ENCODE measurements at places on chromosomes 3 and 15.

DNA sequence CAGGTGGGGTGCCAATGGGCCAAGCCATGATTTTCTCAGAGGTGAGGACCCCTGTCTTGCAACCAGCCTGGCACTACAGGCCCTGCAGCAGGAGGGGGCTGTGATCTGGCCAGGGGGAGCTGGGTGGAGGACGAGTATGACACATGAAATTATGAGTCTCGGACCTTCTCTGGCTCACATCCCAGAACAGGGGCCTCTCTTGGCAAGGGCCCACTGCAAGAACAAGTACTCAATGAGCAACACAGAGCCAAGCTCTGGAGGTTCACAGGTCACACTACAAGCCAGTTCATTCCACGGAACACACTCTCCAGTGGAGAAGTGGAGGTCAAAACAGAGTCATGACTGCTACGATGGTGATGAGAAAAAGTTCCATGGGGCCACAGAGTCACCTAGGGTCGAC, 28.3 kb downstream of the CCDC32 start:
- no peak for DNase-seq

DNA sequence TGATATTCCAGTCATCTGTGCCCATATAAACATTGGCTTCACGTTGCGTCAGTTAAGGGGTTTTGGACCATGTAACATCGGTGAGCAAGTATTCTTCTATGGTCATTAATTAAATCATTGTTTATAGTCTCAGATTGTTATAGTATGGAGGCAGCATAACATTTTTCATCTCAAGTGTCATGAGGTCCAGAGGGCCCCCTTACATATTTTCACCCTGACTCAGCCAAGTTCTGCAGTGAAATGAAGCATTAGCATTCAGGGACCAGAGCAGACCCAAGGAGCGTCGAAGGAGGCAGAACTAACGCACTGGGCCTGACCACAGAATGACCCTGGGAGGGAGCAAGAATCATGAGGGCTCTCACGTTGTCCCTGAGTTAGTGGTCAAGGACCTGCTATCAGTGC, 171.5 kb downstream of the LRTM1 start:
- DNase-seq = no peak

DNA sequence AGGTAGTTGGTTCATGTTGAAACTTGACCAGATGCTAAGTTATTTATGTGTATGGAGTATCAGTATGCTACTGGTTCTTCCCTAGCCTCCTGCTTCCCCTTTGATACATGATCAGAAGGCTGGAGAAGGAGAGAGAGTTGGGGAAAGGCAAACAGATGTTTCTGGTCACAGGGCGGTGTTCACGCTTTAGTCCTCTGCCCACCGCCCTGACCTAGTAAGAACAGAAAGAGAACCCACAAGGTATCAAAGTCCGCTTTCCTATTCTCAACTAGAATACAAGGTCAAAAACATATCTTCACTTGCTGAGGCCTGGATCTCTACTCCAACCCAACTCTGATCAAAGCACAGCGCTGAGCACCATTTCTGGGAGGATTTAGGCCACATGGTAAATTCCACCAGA, 55.5 kb downstream of the NCEH1 start:
- DNase-seq = no peak

DNA sequence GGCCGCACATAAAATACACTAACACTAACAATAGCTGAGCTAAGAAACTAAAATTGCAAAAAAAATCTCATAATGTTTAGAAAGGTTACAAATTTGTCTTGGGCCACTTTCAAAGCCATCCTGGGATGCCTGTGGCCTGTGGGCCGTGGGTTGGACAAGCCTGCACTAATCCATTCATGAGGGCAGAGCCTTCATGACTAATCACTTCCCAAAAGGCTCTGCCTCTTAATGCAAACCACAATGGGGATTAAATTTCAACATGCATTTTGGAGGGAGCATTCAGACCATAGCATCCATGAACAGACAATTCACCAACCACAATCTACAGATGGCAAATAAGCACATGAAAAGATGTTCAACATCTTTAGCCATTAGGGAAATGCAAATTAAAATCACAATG, 128.2 kb downstream of the SUCLG2 start:
- DNase-seq = no peak

DNA sequence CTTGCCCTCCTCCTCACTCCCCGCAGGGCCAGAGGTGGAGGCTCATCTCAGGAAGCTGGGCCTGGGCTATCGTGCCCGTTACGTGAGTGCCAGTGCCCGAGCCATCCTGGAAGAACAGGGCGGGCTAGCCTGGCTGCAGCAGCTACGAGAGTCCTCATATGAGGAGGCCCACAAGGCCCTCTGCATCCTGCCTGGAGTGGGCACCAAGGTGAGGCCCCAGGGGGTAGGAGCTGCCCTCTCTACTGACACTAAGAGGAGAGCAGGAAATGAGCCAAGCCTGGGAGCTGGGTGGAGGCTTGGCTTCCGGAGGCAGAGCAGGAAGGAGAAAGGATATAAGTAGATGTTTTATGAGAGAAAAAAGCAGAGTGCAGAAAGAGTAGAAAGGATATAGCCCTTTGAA, 4.9 kb downstream of the OGG1 start:
- peak; percentile 31 for DNase-seq

Measured in CD4-positive, alpha-beta T cell treated with Interleukin-17A for 4 hours (primary cell).